ENCODE measurements at places on chromosomes 3 and 15.
A peak's percentile ranks its signal among the peaks of the same experiment; 100 is the strongest.

DNA sequence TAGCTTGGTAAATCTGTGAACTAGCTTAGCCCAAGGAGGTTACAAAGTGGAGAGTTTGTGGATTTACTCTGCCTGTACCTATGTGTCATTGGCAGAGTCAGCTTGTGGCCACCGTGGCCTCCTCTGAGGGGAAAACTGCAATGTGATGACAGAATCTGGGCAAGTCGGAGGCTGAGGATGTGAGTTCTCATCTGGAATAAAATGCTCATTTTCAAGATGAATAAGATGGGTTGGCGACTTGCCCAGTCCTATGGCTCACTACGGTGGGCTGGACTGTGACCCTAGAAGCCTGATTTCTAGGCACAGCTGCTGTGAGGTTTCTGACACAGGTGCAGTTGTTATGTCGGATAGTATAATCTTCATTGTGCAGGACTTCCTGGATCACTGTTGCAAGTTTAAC is 83.7 kb downstream of the ETV5 start:
- DNase-seq, result no peak

DNA sequence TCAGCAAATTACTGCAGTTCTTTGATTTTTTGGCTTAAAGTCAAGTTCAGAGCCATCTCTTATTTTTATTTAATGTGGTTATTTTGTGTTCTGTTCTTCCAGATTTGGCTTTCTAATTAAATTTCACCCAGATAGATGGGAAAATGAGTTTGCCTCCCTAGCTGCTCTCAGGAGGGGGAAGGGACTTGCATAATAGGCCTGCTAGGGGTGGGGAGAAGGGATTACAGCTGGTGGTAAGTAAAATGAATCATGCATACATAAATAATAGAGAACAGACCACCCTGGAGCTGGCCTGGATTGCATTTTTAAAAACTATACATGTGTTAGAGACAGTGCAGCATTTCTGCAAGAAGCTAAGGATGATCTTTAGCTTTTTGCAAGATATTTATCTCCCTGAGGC is 3.9 kb upstream of the PXYLP1 start:
- DNase-seq, result no peak

DNA sequence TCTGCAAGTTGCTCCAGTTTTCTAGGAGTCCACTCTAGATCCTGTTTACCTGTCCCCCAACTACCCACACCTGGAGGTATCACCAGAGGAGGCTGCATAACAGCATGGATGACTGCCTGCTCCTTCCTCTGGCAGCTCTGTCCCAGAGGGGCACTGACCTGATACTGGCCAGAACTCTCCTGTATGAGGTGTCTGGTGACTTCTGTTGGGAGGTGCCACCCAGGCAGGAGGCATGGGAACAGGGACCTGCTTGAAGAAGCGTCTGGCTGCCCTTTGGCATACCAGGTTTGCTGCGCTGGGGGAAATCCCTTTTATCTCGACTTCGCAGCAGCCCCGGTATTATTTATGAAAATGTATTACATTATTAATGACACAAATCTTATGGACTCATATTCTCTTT is 1163.6 kb downstream of the NSUN3 start:
- DNase-seq, result no peak

DNA sequence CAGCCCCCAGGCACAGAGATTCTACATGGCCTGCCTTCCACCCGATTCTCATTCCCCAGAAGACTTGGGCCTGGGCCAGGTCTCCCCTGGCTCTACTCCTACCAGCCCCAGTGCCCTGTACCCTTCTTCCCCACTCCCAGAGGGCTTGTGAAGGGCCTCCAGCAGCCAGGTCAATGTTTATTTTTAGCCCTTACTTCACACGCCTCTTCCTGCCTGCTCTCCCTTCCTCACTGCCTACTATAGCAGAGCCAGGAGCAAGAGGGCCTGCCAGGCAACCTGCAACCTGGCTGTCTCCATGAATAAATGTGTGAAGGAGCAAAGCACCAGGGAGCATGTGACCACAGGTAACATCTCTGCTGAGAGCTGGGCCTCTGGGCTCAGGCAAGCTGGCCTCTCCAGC is 26.4 kb upstream of the APEH start:
- no peak for DNase-seq

DNA sequence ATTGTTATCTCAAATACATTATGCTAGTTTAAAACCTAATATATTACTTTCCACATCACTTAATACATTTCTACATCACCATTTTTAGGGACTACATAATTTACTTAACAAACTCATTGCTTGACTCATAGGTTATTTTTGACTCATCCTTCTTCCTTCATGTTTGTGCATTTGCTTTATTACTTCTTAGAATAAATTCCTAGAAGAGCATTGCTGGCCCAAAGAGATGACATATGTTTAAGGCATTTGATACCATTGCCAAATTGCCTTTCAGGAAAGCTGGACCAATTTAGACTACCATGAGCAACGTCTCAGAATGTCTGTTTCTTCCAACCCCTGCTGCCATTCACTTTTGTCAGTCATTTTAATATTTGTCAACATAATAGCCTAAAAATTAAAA is 905.8 kb downstream of the IGSF11 start:
- no peak for DNase-seq

DNA sequence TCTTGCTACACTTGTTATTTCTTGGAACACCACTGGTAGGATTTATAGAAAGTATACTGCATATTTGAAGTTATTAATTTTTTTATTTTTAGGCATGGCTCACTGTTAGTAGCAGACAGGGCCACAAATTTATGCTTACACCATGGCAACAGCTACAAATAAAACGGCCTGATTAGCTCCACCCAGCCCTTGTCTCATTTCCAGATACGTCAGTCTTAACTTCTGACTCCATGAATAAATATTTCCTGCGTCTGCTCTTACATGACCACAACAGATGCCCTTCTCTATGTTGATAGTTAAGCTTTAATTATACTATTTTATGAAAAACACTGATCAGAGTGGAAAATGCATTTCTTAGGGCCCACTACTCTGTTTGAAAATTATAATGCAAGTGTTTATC is 62.3 kb upstream of the CPOX start:
- no peak for DNase-seq

- DNase-seq, result peak; percentile 62
These were observed 832 bp downstream of the TGFBR2 start for GRCh38 chr3:30607032-30607833.

GRCh38 chr3:37768107-37768809 is 93.4 kb upstream of the CTDSPL start:
- DNase-seq, result no peak

GRCh38 chr3:15220661-15221060 is 14.6 kb downstream of the CAPN7 start:
- DNase-seq, result no peak
